CD4-positive, alpha-beta T cell (primary cell): ENCODE measurements at places on chromosomes 5 and 9. TPM values are rescaled to one million over a fixed set of nuclear protein-coding genes. Genes with fewer than 3 reads are reported as not detected.

CDC20B gene
- total RNA-seq: not detected

DNA sequence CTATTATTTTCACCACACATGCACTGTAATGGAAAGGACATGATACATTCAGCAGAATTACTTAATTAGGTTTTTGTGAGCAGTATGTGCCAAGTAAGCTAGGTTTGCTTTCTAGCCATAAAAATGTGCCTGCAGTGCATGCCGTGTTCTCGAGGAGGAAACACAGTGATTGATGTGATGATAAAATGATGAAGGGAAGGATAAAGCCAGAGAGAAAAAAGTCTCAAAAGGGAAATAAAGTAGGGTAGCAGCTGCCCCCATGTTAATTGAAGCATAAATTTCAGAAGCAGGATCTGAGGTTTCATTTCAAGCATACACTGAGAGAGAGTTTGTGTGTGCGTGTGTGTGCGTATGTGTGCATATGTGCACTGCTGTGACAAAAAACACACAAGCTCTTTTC, 714.2 kb upstream of the C9orf72 start:
- no peak for DNase-seq

- DNase-seq: no peak
These were observed 106.6 kb downstream of the DENND1A start for GRCh38 chr9:123823194-123823947.

GRCh38 chr5:25095261-25095660, 450.5 kb upstream of the CDH10 start:
- DNase-seq: no peak

DNA sequence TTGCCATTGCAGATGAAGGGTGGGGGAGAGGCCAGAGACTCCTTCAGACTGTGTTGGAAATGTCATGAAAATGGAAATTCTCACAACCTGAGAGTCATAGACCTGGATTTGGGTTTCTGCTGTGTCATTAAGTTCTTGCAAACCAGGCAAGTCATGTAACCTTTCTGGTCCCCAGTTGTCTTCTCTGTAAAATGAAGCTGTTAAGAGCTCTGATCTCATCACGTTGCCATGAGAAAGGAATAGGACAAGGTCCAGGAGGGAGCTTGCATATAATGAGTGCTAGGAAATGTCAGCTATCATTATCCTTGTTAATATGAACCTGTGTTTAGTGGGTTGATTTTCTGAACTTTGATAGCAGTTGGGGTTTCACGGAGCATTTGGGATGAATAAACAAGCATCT, 59.1 kb downstream of the FGF1 start:
- DNase-seq: no peak

DNA sequence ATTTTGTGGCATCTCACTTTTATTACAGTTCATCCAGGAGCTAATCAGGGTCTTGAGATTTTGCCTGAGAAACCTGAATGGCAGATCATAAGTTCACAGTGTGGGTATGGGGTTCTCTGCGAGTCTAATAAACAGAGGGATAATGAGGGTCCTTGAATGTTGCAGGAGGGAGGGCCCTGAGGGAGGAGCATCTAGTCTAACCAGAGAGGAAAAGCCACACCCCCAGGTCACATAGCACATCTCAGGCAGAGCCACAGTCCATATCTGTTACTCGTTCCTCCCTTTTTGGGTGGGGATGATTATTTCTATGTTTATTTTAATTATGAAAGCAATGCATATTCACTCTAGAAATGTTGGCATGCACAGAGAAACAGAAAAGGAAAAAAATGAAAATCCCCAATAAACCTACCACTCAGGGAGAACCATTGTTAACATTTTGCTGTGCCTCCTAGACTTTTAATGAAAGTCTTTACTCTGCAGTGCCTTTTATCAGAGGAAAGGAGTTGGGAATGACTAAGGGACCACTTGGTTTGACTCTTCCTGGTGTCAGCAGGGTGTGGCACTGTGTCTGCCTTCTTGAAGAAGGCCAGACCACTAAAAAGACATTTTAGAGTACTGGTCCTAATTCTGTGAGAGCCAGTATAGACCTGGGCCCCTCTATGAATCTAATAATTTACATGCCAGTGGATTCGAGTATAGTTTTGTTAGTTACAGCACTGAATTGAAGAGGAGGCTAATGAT, 2.8 kb downstream of the GALNT12 start:
- no peak for DNase-seq

DNA sequence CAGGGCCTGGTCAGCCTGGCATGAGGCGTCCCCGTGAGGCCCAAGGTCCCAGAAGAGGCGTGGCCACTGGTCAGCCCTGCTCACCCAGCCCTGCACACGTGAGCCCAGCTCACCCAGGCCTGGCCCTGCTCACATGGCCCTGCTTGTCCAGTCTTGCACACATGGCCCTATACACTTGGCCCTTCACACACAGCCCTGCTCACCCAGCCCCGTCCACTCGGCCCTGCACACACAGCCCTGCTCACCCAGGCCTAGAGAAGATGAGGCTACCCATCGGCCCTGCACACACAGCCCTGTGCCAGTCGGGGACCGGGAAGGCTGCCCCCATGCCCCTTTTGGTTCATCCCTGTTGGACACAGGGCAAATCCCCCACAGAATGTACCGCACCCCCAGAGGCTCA, 28.4 kb downstream of the ZDHHC11B start:
- DNase-seq: peak; percentile 0

GRCh38 chr5:10586555-10586954, 22.7 kb downstream of the ANKRD33B start:
- DNase-seq: no peak

- no peak for DNase-seq
These were observed 101.6 kb downstream of the FBXW11 start for GRCh38 chr5:171904886-171905285.

GRCh38 chr9:38068701-38069628, at the start of gene SHB:
Gene SHB, minus strand, starts transcription at chr9:38069227. Its CDS starts 582 bp downstream, at chr9:38068645.
- DNase-seq: peak; percentile 81

LIFR gene
- total RNA-seq: 0.45 TPM

- DNase-seq: no peak
These were observed 108.1 kb downstream of the SNCAIP start for GRCh38 chr5:122420091-122420490.

DNA sequence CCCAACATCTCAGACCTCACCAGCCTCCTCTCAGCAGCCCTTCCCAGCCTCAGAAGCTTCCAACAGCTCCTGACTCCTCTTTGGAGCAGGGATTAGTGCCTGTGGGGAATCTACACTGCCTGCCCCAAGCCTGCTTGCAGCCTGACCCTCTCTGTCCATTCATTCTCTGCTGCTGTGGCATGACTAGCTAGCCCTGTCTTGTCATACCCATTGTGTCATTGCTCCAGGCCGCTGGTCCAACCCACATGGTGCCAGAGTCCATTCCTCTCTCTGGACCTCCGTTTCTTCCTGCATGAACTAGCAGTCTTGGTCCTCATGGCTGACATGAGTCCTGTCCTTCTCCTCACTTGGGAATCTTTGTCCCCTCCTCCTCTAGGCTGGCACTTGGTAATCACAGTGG, 12.8 kb upstream of the RXRA start:
- DNase-seq: no peak

DNA sequence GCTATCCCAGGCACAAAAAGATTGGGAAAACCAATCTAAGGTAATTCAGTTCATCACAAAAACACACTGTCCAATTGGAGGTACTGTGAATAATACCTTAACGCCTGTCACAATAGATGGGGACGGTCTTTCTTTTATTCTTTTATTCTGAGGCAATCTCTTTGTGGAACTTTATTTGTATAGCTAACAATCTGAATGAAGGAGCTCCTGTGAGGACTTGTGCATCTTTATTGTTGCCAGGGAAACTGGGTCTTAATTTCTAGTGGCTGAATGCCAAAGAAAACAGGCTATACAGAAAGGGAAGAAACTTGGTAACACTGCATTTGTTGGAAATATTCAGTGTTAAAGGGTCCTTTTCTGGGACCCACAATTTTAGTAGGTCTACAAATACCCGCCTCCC, 546.9 kb upstream of the C9orf72 start:
- DNase-seq: no peak

CER1 gene
- not detected for total RNA-seq

PCDHGA8 gene
- not detected for total RNA-seq

SV2C gene
- total RNA-seq: 0.03 TPM

- DNase-seq: no peak
These were observed 186.7 kb upstream of the SLC24A2 start for GRCh38 chr9:19975499-19975898.

GRCh38 chr5:93192087-93192486, 388.9 kb downstream of the NR2F1-AS1 start:
- no peak for DNase-seq

DNA sequence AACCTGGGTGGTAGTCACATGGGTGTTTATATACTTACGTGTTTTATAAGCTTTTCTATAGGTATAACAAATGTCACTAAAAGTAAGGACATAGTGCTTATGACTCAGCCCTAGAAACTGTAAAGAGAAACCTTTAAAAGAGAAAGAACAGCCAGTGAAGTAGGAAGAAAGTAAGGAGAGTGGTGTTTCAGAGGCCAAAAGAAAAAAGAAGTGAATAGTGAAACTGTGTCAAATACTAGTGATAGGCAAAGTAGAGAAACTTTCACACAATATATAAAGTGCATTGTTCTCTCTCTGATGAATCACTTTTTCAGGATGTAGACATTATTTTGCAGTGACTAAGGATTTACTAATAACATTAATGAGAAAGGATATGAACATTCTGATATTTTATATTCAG, 74.2 kb upstream of the SUSD1 start:
- no peak for DNase-seq

ORM2 gene
- not detected for total RNA-seq

MYO10 gene
- not detected for total RNA-seq

MYORG gene
- 0.58 TPM for total RNA-seq

DNA sequence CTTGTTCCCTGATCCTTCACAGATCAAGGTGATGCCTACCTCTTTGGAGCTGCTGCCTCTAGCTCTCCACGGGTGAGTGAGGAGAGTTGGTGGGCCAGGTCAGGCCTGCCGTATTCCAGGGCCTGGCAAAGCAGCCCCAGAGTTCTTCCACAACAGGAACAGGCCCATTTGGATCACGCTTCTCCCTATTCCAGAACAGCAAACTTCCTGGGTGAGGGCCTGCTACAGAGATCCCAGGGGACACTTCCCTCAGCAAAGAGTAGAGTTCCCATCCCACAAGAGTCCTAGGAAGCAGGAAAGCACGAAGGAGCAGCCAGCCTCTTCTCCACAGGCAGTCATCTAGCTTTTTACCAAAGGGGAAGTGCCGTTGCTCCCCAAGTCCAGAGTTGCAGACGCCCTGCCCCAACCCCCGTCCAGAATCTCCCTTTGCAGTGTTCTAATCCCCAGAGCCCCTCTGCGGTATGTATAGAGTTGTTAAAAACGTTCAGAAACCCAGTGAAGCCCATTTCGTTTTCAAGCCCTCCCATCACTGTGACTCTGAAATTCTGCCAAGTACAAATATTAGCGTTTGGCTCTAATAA, 9.3 kb upstream of the DNAJB5 start:
- no peak for DNase-seq

DNA sequence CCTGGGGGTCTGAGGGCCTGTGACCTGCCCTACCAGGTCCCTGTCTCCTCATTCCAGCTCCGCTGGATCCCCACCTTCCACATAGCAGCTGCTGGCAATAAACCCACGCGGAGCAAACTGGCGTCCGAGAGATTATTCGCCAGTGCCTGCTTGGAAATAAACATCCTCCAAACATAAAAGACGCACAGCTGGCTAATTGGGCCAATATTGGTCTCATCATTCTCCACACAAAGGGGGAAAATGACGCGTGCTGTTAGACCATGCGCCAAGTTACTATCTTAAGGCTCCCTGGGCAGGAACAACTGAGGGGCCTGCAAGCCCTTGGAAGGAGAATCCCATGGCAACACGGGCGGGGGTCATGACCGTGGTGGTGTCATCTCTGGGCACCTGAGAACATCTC, 73.3 kb upstream of the SARDH start:
- DNase-seq: no peak

- no peak for DNase-seq
These were observed 1.8 kb upstream of the WNT8A start for GRCh38 chr5:138082033-138082432.

UHRF2 gene
- 149 TPM for total RNA-seq

DNA sequence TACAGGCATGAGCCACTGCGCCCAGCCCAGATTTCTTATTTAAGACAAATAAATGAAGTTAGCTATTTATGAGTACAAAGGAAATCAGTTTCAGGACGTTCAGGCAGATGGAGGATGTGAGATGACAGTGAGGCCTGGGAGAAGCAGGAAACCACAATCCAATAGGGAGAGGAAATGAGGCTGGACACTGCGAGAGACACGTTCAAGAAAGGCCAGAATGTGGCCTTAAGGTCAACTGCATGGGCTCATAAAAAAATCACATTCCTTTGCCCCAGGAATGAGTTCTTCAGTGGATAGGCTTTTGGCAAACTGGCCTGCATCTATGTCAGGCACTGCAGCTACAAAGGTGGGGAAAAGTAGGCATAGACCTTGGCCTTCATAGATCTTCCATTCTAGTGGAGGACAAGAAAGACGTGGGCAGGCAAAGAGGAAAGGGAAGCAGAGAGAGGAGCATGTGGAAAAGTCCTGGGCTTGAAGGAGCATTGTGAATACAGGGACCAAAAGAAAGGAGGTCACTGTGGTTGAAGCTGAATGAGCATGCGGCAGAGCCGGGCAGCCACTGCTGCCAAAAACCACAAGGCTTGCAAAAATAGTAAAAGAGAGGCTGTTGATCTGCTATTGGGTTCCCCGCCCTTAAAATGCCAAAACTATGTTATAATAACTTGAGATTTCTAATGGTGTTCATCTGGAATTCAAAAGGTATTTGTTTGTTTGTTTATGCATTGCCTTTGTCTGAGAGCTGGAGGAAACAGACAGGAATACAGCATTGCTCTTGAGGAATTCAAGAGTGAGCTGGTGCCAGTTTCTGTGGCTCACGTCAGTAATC, 133.0 kb downstream of the GNA14 start:
- DNase-seq: no peak

GRCh38 chr5:54222336-54222735, 88.0 kb downstream of the ARL15 start:
- no peak for DNase-seq

DNA sequence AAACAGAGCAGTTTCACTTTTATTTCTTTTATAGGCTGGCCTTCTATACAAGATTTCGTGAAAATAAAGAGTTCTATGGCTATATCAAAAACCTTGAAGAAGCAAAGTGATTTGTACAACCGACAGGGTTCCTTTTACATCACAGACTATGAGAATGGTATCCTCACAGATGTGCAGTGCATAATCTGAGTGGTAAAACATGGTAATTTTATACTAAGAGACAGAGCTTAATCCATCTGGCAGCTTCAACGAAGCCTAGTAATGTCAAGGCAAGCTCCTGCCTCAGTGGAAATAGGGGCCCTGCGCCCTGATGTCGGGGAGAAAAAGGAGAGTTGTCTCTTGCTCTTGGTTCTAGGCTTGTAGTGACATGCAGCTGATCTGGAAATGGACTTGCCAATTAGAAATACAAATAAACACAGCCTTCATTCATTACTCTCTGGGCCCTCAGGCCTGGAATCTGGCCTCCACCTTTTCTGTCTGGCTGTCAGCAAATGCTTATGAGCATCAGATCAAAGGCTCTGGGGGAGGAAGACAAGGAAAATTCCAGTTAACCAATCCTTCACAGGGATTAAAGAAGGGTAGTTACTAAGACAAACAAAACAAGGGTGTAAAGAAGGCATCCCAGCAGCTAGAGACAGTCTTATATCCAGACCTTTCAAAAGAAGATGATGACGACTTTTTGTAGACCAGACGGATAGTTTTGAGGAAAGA, 33.6 kb upstream of the TRIM32 start:
- DNase-seq: no peak

FABP6 gene
- not detected for total RNA-seq
